NCI-H2029 treated with DMSO at 0.1 percent for 48 hours (cell line): ENCODE measurements at places on chromosomes 5 and 9.

GRCh38 chr9:121059998-121060636 is 10.0 kb upstream of the C5 start:
- DNase-seq = peak; percentile 30

- DNase-seq = no peak
These were observed 30.3 kb upstream of the IL17B start for GRCh38 chr5:149409268-149409948.

DNA sequence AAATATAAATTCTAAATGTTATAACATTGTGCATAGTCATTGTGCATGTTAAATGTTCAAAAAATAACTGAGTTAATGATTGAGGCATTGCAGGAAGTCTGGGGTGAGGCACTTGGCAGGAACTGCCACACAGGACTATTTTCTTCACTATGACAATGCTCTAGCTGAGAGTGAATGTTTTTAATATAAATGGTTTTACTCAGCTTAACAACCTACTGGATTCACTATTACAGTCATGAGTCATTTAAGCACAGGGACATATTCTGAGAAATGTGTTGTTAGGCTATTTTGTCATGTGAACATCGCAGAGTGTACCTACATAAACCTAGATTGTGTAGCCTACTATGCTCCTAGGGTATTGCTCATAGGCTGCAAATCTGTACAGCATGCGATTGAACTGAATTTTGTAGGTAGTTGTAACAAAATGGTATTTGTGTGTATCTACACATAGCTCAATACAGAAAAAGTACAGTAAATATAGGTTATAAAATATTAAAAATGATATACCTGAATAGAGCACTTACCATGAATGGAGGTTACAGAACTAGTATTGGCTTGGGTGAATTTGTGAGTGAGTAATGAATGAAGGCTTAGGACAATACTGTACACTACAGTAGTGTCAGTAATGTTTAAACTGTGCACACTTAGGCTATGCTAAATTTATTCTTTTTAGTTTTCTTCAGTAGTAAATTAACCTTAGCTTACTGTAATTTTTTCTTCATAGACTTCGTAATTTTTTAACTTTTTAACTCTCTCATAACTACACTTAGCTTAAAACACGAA is 346.1 kb upstream of the PTGER4 start:
- no peak for DNase-seq

DNA sequence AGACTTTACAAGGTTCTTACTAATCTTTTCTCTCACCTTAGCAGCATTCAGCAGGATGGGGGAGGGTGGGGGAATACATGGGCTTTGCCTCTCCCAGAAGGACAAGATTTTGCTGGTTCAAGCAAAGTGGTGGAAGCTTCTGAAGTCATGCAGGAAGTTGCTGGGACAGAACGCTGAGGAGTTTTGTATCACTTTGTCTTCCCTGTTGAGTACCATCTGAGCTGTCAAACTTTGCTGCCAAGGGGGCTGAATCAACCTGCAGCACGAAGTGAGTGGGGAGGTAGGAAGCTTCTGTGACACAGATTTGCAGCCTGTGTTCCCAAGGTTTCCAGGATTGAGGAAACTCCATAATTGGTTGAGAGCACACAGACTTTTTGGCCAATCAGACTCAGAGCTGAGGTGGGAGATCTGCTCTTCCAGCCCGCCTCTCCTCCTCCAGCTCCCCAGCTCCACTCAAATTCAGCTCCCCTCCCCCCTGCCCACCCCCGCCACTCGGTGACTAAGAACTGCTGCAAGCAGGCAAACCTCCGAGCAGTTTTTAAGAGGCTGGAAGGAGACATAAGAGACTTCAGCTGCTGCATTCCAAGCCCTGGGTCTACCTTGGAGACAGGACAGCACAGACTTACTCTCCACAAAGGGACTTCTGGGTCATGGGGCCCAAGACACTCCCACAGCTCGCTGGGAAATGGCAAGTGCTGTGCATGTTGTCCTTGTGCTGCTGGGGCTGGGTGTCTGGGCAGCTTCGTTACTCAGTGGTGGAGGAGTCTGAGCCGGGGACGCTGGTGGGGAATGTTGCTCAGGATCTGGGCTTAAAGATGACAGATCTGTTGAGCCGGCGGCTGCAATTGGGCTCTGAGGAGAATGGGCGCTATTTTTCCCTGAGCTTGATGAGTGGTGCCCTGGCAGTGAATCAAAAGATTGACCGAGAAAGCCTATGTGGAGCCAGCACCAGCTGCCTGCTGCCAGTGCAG is at the start of gene PCDHGC5:
TSS of gene PCDHGC5 (plus strand) at position 491 of the 971 bp plus-strand sequence. CDS start at position 651, 160 bp downstream.
- no peak for DNase-seq

DNA sequence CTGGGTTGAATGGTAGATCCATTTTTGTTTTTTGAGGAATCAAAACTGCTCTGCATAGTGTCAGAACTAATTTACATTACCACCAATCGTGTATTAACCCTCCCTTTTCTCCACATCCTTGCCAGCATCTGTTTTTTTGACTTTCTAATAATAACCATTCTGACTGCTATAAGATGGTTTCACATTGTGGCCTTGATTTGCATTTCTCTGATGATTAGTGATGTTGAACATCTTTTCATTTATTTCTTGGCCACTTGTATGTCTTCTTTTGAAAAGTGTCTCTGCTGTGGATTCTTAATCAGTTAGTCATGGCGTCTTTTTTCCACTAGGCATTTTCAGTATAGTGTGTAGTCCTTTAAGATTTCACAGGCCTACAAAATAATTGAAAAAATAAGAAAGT is 2144.3 kb upstream of the C9orf72 start:
- DNase-seq = no peak

DNA sequence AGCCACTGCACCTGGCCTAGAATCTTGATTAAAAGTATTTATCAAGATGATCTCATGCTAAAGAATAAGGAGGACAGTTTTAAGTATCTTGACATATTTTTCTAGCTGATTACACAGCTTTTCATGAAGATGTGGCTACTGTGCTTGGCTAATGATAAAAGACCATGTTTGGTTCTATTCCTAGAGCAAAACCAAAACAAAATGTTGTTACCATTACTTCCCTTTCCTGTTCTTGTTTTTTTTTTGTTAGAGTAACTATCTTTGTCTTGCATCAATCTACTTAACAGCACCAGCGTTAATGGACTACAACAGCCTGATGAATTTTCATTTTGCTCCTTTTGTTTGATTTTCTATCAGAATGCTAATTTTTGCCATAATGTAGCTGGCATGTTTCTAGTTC is 86.2 kb upstream of the DHFR start:
- no peak for DNase-seq

GRCh38 chr5:50691399-50692016 is 25.1 kb downstream of the PARP8 start:
- DNase-seq = no peak

GRCh38 chr9:4579001-4579400 is 83.1 kb upstream of the PLPP6 start:
- DNase-seq = no peak

DNA sequence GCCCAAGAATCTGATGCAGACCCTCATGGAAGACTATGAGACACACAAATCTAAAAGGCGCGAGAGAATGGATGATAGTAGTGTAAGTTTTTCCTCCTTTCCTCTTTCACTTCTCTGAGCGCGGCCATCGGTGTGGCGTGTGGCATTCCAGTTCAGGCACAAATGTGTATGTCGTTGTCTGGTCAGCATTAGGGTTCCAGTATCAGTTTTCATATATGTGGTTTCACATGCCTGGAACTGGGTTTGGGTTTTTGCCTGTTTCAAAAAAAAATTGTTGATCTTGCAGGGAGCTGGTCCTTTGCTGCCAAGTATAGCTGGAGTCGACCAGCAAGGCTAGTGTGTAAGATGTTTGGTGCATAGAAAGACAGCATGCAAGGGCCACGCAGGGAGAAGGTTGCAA is 51.5 kb downstream of the C9orf152 start:
- no peak for DNase-seq

GRCh38 chr9:69344459-69344858 is 19.4 kb downstream of the ENTREP1 start:
- DNase-seq = no peak

- no peak for DNase-seq
These were observed 298.6 kb downstream of the PARP8 start for GRCh38 chr5:50964746-50965653.

- no peak for DNase-seq
These were observed 49.2 kb upstream of the SMIM32 start for GRCh38 chr5:136242136-136242535.

- DNase-seq = no peak
These were observed 146.4 kb downstream of the GNAQ start for GRCh38 chr9:77885104-77885672.

DNA sequence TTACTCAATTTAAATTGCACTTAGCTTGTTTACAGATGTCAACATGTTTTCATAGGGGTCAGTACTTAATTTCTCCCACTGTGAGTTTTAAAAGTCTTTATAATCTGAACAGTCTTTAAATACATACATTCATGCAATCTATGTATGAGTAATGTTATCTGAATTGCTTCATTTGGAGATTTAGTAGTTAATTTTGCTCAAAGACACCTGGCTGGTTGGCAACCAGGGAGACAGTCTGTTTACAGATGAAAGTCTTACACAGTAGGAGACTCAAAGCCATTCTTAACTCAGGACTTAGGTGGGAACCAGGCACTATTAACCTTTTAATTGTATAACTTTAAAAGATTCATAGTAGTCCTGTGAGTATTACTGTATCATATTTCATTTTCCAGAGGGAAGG is 29.3 kb downstream of the DAB2 start:
- DNase-seq = no peak

- no peak for DNase-seq
These were observed 43.7 kb upstream of the ERCC6L2 start for GRCh38 chr9:95831810-95832209.

DNA sequence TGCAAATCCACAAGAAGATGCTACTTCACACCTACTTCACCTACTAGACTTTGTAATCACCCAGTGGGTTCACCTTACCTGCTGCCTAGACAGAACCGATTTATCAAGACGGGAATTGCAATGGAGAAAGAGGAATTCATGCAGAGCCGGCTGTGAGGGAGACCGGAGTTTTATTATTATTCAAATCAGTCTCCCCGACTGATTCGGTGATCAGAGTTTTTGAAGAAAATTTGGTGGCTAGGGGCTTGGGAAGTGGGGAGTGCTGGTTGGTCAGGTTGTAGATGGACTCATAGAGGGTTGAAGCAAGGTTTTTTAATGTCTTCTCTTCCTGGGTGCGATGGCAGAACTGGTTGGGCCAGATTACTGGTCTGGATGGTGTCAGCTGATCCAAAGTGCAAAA is 23.4 kb downstream of the SFXN1 start:
- no peak for DNase-seq

DNA sequence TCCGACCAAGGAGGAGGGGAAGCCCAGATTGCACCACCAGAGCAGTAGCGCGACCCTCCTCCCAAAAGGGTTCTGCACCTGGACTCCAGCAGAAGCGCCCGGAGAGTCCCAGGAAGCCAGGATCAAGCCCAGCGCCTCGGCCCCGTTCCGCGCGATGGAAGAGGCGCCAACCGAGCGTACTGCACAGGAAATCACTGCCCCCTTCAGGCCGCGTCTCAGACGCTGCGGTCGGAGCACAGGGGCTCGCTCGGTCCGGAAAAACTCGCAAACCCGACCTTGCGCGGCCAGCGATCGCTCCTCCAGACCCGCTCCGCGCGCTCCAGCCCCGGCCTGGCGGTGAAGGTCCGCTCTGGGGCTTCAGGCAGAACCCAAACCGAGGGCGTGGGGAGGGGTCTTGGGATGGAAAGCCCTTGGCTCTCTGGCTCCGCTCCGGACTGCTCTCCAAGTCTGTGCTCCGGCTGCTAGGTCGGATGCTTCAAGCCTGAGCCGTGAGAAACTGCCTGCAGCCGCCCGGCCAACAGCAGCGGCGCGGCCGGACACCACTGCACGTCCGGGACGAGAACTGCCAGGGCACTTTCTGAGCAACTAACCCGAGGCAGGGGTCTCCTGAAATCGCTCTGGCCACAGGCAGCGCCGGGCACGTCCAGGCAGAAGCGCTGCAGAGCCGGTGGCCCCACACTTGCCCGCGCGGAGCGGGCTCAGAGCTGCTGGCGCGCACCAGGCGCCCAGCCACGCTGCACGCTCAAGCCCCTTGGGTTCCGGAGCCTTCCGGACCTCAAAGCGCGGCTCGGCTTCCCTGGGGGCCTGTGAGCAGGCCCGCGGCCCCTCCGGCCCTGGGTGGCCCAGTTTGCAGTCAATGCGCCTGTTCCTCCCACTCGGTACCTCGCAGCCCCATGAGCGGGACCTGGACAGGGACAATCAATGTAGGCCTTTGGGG is 1.3 kb downstream of the GABBR2 start:
- peak; percentile 26 for DNase-seq

GRCh38 chr5:40414922-40415321 is 264.8 kb upstream of the PTGER4 start:
- DNase-seq = no peak

DNA sequence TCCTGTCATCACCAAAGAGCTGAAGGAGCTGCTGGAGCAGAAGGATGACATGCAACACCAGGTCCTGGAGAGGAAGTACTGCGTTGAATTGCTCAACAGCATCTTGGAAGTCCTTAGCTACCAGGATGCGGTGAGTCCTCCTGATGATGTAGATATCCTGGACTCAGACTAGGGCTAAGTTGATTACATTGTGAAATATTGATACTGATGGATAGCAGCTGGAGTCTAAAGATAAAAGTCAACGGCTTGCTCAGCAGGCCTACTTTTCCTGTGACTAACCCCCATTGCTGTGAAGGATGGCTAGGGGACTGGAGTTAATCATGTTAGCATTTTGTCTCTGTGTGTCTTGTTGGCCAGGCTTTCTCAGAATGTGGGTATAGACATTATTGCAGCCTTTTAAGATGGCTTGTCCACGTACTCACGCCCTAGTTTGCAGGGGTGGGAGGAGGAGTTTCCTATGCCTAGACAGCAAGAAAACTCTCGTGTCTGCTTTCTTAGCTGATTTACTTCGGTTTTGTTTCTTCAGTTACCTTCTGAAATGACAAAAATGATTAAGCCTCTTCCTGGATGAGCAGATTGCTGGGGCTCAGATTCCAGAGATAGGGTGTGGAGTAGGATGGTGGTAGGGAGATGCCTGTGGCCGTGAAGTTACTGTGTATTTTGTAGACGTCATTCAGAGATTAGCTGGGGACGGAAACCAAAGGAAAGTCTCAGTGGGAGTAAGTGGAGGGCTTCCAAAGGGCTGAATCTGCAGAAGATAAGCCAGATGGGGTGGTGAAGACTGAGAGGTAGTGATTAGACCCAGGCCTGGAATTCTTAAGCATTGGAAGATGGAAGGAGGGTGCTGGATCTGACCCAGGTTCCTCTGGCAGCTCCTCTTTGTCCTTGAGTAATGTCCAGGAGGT is 166.3 kb downstream of the DOCK2 start:
- DNase-seq = no peak

GRCh38 chr9:136655536-136656182 is 7.1 kb upstream of the EGFL7 start:
- DNase-seq = no peak

DNA sequence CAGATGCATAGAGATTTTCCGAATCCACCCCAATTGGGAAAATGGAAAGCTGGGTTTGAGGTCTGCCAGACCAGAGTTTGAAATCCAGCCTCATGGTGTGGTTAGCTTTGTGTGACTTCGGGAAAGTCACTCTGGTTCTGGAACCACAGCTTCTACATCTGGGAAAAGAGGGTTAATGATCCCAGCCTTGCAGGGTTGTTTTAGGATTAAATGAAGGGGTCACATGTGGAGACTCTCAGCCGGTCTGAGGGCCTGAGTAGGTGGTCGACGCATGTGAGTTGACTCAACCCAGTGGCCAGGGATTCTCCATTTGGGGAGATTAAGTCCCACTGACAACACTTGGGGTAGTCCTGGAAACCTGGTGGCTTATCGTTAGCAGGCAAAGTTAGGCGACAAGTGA is 6.1 kb downstream of the ZNF618 start:
- no peak for DNase-seq

GRCh38 chr5:1657161-1657741 is 133.5 kb upstream of the LPCAT1 start:
- no peak for DNase-seq
